ENCODE measurements at places on chromosomes 12 and 14.

GRCh38 chr12:20097626-20098025, 270.7 kb upstream of the PDE3A start:
- no peak for DNase-seq
- no peak overlapping the region for H3K27ac ChIP-seq
- no peaks in the 10 kb centered on the region for H3K27me3 ChIP-seq
- H3K36me3 ChIP-seq = no peaks in the 10 kb centered on the region

DNA sequence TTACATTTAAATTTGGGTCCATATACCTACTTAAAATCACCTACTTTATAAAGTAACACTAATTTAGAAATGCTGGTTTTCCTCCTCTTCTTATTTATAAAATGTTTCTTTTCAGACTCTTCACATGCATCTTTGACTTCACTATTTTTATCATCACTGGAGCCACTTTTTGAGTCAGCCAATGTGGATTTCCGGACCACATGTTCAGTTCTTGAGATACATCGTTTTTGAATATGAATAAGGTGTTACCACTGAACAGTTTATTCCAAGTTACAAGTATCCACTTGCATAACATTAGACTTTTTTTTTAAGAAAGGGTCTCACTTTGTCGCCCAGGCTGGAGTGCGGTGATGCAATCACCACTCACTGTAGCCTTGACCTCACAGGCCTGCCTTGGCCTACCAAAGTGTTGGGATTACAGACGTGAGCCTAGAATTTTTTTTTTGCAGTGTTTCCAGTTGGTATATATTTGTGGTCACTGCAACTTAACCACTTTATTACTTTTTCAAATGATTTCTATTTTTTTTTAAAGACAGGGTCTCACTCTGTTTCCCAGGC, 5.7 kb downstream of the FNTB start:
- H3K4me1 ChIP-seq = peaks cover 45% of the 10 kb centered on the region
- no peak for DNase-seq
- H3K27ac ChIP-seq = no peak overlapping the region
- no peak overlapping the region for H3K4me3 ChIP-seq
- peaks cover 16% of the 10 kb centered on the region for H3K36me3 ChIP-seq

- H3K27ac ChIP-seq = no peak overlapping the region
- no peaks in the 10 kb centered on the region for H3K4me1 ChIP-seq
- H3K4me3 ChIP-seq = no peak overlapping the region
Observed at GRCh38 chr12:58086006-58086405, 144.6 kb downstream of the ATP23 start.

GRCh38 chr14:52333823-52334657, 19.9 kb downstream of the PTGER2 start:
- H3K27ac ChIP-seq = no peak overlapping the region
- H3K36me3 ChIP-seq = peaks cover 19% of the 10 kb centered on the region
- H3K4me3 ChIP-seq = no peak overlapping the region
- DNase-seq = no peak

GRCh38 chr12:108454539-108455139, 60.4 kb upstream of the FICD start:
- no peak overlapping the region for H3K27ac ChIP-seq
- DNase-seq = no peak
- H3K27me3 ChIP-seq = peaks cover 16% of the 10 kb centered on the region
- H3K36me3 ChIP-seq = no peaks in the 10 kb centered on the region
- no peak overlapping the region for H3K4me3 ChIP-seq

GRCh38 chr14:35384455-35385041, 20.0 kb downstream of the NFKBIA start:
- H3K27ac ChIP-seq = no peak overlapping the region
- H3K36me3 ChIP-seq = no peaks in the 10 kb centered on the region
- H3K27me3 ChIP-seq = no peaks in the 10 kb centered on the region
- H3K4me3 ChIP-seq = no peak overlapping the region
- no peak for DNase-seq
- no peaks in the 10 kb centered on the region for H3K4me1 ChIP-seq

- H3K4me1 ChIP-seq = no peaks in the 10 kb centered on the region
- no peak for DNase-seq
- H3K27me3 ChIP-seq = peaks cover 2% of the 10 kb centered on the region
- no peak overlapping the region for H3K27ac ChIP-seq
- no peak overlapping the region for H3K4me3 ChIP-seq
Observed at GRCh38 chr12:78870539-78870938, 6.0 kb downstream of the SYT1 start.

GRCh38 chr12:39127401-39127800, 222.0 kb upstream of the CPNE8 start:
- no peaks in the 10 kb centered on the region for H3K4me1 ChIP-seq
- DNase-seq = no peak
- H3K36me3 ChIP-seq = no peaks in the 10 kb centered on the region
- no peak overlapping the region for H3K27ac ChIP-seq

DNA sequence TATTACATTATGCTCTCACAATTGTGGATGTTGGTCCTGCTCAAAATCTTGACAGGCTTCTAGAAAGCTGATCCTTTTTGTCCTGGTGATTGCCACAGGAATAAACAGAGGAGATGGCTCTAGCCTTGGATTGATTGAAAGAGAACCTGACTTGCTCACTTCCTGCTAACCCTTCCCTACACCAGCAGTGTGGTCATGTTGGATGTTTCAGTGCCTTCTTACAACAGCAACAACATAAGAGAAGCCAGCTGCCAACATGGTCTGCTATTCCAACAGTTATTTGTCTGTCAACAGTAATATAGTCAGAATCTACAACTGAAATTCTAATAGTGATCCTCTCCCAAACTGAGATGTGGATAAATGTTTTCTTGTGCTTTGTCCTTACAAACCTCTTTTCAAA, 311.6 kb upstream of the DIO2 start:
- H3K27me3 ChIP-seq = no peaks in the 10 kb centered on the region
- no peak for DNase-seq
- H3K4me3 ChIP-seq = no peak overlapping the region

DNA sequence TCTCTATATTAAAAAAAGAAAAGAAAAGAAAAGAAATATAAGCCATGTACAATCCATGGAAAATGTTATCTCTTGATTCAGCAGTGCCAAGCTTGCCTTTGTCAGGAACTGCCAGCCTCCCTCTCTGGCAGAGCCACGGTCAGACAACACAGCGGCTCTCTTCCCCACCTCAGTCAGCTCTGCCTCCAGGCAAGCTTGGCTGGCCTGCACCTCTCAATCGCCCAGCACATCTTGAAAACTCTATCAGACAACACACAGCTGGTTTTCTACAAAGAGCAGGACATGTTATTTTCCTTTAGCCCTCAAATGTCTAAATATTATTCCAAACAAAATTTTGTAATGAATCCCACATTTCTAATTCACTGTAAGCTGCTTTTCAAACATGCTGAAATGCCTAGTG, 20.0 kb upstream of the GCH1 start:
- H3K4me3 ChIP-seq = no peak overlapping the region
- H3K27ac ChIP-seq = no peak overlapping the region
- H3K36me3 ChIP-seq = no peaks in the 10 kb centered on the region
- DNase-seq = no peak

- H3K27me3 ChIP-seq = no peaks in the 10 kb centered on the region
- peak overlapping the region; percentile 70 for H3K27ac ChIP-seq
- DNase-seq = no peak
- peaks cover 4% of the 10 kb centered on the region for H3K36me3 ChIP-seq
Observed at GRCh38 chr14:52790756-52791222, 618 bp downstream of the GNPNAT1 start.

DNA sequence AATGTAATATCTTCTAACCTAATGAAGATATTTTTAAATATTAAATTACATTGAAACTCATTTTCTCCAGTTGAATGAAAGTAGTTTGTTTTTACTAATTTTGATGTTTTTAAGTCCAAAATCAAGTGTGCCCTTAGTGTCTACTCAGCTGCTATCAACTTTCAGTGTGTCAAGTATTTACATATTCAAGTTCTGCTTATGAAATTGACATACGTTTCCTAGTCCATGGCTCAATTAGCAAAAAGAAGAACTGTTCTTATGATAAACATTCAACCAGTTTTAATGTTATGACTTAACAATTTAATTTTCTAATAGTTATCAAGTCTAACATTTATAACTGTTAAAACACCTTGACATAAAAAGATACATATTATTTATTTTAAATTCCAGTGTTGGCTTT, 137.1 kb downstream of the DUSP6 start:
- no peaks in the 10 kb centered on the region for H3K36me3 ChIP-seq
- H3K27ac ChIP-seq = no peak overlapping the region
- no peak for DNase-seq

- no peak for DNase-seq
- H3K4me1 ChIP-seq = peaks cover 7% of the 10 kb centered on the region
- H3K36me3 ChIP-seq = no peaks in the 10 kb centered on the region
- no peak overlapping the region for H3K4me3 ChIP-seq
- H3K27me3 ChIP-seq = no peaks in the 10 kb centered on the region
Observed at GRCh38 chr12:1935700-1936378, 17.4 kb upstream of the CACNA2D4 start.
